AG08396 (cell line): ENCODE measurements at places on chromosomes 3 and 15.

DNA sequence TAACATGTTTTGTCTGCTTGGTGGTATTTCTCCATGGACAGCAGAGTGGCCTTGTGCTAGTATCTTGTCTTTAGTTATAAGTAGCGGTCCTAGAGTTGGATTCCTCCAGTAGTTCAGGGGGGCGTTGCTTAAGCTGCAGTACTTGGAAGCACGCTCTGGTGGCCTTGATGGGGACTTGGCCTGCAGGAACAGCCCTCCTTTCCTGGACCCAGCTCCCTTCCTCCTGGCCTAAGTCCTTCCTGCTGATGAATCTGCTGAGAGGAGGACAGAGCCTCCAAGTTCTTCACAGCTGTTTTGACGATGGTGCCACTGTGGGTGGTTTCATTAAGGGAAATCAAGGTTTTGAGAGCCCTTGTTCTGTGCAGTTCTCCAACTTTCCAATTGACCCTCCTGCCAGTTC, 38.6 kb upstream of the SEC22A start:
- DNase-seq = no peak

- no peak for DNase-seq
These were observed 93.2 kb downstream of the TP63 start for GRCh38 chr3:189724356-189724755.

GRCh38 chr3:10667269-10667668, 148.8 kb upstream of the SLC6A11 start:
- DNase-seq = no peak

- DNase-seq = no peak
These were observed 289.2 kb upstream of the THBS1 start for GRCh38 chr15:39291690-39292089.

- DNase-seq = no peak
These were observed 38.4 kb downstream of the FAH start for GRCh38 chr15:80191198-80191597.

DNA sequence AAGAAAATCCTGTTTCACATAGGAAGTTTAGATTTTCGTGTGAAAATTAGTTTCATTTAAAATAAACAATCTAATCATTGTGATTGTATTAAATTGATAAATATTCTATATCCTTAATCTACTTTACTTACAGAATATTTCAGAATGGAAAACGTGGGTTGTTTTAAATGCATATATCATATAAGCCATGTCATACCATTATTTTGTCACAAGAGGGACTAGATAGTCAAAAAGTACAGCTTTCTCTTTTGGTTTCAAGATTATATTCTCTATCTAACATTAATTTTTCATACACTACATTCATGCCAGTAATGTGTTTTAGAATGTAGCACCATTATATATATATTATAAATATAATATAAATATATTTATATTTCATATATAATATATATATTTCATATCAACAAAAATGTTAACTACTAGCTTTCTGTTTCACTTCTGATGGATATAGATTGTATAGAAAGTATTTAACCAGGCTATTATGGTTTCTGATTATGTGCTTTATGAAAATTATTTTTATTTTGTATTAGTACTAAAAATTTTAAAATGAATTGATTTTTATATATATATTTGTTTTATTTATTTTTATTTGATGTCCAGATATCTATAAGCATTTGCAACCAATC, 45.3 kb downstream of the OSTN start:
- no peak for DNase-seq

GRCh38 chr3:76855451-76855850, 184.4 kb upstream of the ROBO2 start:
- DNase-seq = no peak

- no peak for DNase-seq
These were observed 40.9 kb downstream of the CHST2 start for GRCh38 chr3:143160437-143160836.

GRCh38 chr15:63353887-63354286, 27.8 kb downstream of the CA12 start:
- no peak for DNase-seq

DNA sequence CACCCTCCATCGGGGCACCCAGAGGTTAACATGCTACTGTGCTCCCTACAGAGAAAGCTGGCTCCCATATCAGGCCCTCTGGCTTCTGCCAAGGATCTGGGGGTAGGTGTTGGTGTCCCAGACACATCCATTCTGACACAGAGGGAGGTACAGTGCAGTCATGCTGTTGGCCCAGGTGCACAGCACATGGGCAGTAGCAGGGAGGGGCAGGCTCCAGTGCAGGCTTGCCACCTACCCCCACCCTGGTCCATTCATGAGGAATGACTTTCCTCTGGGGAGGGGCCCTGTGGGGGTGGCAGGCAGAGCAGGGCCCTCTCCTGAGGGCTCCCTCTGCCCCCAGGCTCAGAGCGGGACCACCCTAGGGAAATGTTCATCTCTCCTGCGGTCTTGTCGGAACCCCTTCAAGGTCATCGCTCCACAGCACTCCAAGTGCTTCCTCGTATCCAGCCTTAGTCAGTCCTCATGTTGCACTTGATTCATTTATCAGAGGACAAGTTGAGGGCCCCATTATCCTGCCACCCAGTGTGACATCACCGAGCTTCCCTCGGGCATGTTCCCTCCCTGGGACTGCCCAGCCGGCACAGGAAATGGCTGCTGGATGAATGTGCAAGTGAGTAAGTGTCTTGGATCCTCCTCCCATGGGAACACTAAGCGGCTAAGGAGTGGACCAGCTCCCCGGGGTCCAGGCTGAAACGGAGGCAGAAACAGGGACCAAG, 10.0 kb downstream of the DUSP7 start:
- DNase-seq = peak; percentile 95

GRCh38 chr3:194273743-194274310, 77.3 kb downstream of the CPN2 start:
- no peak for DNase-seq

- DNase-seq = no peak
These were observed 57.4 kb upstream of the ICE2 start for GRCh38 chr15:60536314-60536713.

GRCh38 chr3:68919000-68919399, 13.3 kb downstream of the TAFA4 start:
- DNase-seq = peak; percentile 24
